Type B pancreatic cell (in vitro differentiated cells): ENCODE measurements at places on chromosomes 16 and 17. TPM values are rescaled to one million over a fixed set of nuclear protein-coding genes. Genes with fewer than 3 reads are reported as not detected.

DNA sequence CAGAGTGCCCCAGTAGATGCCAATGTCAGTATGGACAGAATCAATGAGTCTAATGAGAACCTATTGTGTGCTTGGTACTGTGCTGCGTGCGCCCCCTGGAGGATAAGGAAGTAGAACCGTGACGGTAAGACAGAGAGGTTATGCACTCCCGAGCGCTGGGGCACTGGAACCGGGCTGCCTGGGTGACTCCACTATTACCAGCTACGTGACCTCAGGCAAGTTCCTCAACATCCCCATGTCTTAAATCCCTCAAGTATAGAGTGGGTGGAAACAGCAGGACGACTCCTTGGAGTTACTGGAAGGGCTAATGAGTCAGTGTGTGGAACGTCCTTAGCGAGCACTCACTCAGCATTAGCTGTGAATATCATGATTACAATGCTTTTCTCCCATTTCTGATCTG is 16.2 kb downstream of the CHST4 start:
- H3K4me1 ChIP-seq = no peaks in the 10 kb centered on the region
- DNase-seq = no peak
- no peaks in the 10 kb centered on the region for H3K36me3 ChIP-seq
- H3K27ac ChIP-seq = no peak overlapping the region

Gene CCDC200
- total RNA-seq = not detected in 2 replicates

GRCh38 chr17:27408891-27409290 is 47.4 kb upstream of the KSR1 start:
- DNase-seq = peak; percentile 39
- no peak overlapping the region for H3K4me3 ChIP-seq
- no peak overlapping the region for H3K27ac ChIP-seq
- H3K27me3 ChIP-seq = peaks cover 8% of the 10 kb centered on the region
- peaks cover 7% of the 10 kb centered on the region for H3K4me1 ChIP-seq

DNA sequence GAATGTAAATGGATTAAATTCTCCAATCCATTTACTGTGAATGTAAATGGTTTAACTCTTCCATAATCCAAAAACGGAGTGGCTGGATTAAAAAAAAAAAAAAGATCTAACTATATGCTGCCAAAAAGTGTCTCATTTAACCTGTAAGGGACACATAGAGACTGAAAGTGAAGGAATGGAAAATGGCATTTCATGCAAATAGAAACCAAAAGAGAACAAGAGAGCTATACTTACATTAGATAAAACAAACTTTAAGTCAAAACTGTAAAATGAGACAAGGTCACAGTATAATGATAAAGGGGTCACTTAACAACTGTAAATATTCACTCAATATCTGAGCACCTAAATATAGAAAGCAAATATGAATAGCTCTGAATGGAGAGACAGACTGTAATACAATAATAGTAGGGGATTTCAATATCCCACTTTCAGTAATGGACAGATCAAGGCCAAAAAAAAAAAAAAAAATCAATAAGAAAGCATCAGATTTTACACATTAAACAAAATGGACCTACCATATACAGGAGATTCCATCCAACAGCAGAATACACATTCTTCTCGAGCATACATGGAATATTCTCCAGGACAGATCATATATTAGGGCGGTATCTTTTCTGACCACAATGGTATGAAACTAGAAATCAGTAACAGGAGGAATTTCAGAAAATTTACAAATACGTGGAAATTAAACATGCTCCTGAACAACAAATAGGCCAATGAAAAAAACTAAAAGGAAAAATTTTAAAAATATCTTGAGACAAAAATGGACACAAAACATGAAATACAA is 36.4 kb downstream of the CDR2 start:
- H3K4me1 ChIP-seq = no peaks in the 10 kb centered on the region
- no peaks in the 10 kb centered on the region for H3K27me3 ChIP-seq
- H3K36me3 ChIP-seq = peaks cover 53% of the 10 kb centered on the region
- DNase-seq = no peak
- no peak overlapping the region for H3K27ac ChIP-seq

- H3K27me3 ChIP-seq = no peaks in the 10 kb centered on the region
- peak overlapping the region; percentile 92 for H3K27ac ChIP-seq
- no peaks in the 10 kb centered on the region for H3K36me3 ChIP-seq
- peaks cover 33% of the 10 kb centered on the region for H3K4me1 ChIP-seq
Measured at GRCh38 chr16:29926711-29927052, 656 bp upstream of the KCTD13 start.

DNA sequence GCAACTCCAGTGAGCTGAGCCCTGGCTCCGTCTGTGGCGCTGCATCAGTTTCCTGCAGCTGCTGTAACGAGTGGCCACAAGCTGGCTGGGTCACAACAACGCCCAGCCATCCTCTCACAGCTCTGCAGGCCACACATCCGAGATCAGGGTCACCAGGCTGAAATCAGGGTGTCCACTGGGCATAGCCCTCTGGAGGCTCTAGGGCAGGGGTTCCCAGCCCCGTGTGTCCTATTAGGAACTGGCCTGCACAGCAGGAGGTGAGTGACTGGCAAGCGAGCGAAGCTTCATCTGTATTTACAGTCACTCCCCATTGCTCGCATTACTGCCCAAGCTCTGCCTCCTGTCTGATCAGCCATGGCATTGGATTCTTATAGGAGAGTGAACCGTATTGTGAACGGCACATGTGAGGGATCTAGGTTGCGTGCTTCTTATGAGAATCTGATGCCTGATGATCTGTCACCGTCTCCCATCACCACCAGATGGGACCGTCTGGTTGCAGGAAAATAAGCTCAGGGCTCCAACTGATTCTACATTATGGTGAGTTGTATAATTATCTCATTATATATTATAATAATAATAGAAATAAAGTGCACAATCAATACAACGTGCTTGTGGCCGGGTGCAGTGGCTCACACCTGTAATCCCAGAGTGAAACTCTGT is 176.5 kb downstream of the SEC14L1 start:
- no peak overlapping the region for H3K27ac ChIP-seq
- H3K4me3 ChIP-seq = no peak overlapping the region
- no peak for DNase-seq

Gene MOSMO
- total RNA-seq = 12.2 and 13.5 TPM in 2 replicates

GRCh38 chr16:85892760-85893159 is 6.2 kb upstream of the IRF8 start:
- DNase-seq = no peak
- peaks cover 83% of the 10 kb centered on the region for H3K27me3 ChIP-seq
- H3K4me1 ChIP-seq = no peaks in the 10 kb centered on the region
- H3K4me3 ChIP-seq = no peak overlapping the region
- no peak overlapping the region for H3K27ac ChIP-seq

- H3K27ac ChIP-seq = no peak overlapping the region
- H3K27me3 ChIP-seq = no peaks in the 10 kb centered on the region
- peaks cover 13% of the 10 kb centered on the region for H3K36me3 ChIP-seq
Measured at GRCh38 chr17:17112628-17113200, 70.5 kb downstream of the MPRIP start.

DNA sequence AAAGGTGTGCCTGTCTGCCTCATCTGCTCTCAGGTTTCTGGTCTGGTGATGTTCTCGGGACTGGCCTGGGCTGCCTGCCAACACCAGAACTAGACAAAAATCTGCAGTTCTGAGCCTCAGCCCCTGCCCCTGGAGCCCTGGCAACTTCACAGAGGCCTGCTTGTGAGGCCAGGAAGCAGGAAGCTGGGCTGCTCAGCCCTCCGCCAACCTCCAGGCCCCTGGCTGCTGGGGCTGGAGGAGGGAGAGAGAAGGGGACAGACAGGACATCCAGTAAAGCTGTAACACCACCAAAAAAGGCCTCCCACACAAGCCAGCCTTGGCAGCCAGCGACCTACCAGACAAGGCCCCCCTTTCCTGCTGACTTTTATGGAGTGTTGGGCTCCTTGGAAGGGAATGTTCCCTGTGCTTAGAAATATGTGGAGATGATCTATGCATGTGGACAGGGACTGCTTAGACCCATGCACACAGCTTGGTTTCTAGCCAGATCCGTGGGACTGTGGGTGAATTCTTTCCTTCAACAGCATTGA is 157.6 kb downstream of the XYLT1 start:
- no peak overlapping the region for H3K4me3 ChIP-seq
- DNase-seq = no peak
- peaks cover 23% of the 10 kb centered on the region for H3K4me1 ChIP-seq
- no peaks in the 10 kb centered on the region for H3K27me3 ChIP-seq
- H3K27ac ChIP-seq = no peak overlapping the region
- no peaks in the 10 kb centered on the region for H3K36me3 ChIP-seq

DNA sequence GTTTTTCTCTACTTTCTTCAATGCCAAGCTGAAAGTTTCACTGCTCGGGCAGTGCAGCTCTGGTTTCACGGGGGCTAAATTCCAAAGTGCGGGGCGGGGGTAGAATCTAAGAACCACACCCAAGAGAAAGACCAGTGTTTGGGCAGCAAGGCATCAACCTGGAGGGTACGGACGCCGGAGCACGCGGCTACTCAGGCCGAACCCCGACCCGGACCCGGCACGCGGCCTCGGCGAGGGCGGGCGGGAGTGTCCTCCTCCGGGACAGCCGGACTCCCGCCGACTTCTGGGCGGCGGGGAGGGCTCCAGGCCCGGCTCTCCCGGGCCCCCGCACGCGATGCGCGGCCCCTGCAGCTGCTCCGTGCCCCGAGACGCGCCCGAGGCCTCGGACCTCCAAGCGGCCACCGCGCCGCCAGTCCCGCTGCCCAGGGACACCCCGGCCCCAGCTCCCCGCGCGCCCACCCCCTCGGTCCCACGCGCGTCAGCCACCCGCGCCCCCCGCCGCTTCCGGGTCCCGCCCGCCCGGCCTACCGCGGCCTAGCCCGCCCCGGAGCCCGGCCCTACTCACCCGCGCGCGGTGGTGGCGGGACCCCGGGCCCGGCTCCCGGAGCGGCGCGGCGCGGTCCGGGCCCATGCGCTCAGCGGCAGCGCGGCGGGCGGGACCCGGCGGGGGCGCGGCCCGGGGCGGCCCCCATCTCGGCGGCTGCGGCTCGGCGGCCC is 561 bp downstream of the AXIN1 start:
- H3K36me3 ChIP-seq = peaks cover 6% of the 10 kb centered on the region
- DNase-seq = no peak
- H3K4me1 ChIP-seq = peaks cover 9% of the 10 kb centered on the region

GRCh38 chr17:47929218-47930000 is 12.0 kb upstream of the PNPO start:
- H3K27ac ChIP-seq = no peak overlapping the region
- no peaks in the 10 kb centered on the region for H3K27me3 ChIP-seq
- H3K36me3 ChIP-seq = peaks cover 15% of the 10 kb centered on the region
- peaks cover 4% of the 10 kb centered on the region for H3K4me1 ChIP-seq
- no peak for DNase-seq

GRCh38 chr16:11372073-11372828 is 27.0 kb downstream of the RMI2 start:
- no peak for DNase-seq
- H3K27me3 ChIP-seq = no peaks in the 10 kb centered on the region
- H3K27ac ChIP-seq = no peak overlapping the region
- peaks cover 28% of the 10 kb centered on the region for H3K4me1 ChIP-seq
